ENCODE measurements at places on chromosomes 5 and 9.

DNA sequence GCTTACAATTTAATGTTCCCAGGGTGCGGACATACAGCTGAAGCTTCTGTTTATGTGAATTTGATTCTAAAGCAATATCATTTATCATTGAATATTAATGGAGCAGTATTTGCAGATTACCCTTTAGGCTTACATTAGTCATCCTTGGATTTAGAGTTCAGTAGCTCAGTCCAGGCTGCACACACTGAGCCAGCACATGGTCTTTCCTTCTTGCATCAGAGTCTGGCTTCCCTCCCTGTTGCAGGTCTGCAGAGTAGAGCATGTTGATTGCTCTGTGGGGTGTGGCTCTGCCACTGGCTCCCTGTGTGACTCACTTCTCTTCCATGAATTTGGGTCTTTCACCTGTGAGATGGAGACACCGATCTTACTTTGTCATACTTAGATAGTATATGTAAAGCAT is 36.8 kb downstream of the NSG2 start:
- peak; percentile 20 for DNase-seq

DNA sequence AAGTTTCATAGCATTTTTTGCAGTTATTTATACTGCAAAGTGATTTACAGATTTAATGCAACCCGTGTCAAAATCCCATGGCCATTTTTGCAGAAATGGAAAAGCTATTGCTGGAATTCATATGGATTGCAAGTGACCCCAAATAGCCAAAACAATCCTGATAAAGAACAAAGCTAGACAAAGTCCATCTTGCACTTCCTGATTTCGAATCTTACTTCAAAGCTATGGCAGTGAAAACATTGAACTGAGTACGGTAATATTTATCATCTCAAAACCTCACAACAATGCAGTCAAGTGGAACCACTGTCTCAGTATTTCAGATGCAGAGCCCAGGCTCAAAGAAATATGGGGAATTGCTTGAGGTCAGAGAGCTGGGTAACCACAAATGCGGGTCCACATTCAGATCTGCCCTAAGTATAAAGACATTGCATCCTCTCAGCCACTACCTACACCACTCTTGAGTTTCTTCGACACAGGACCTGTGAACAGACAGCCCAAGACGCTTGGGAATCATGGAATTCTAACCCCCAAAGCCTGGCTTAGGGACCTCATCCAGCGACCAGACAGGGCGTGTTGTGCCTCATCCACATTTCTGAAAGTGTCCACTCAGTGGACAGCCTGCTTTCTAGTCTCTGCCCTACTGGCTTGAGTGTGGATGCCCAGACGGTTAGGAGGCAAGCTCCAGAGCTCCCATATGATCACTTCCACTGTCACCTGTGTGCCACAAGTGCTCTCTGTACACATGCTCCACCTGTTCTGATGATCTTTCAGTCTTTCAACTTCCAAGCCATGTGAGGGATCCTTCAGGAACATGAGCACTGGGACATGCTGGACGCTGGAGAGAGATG is 39.3 kb upstream of the KCNIP1 start:
- DNase-seq, result no peak

DNA sequence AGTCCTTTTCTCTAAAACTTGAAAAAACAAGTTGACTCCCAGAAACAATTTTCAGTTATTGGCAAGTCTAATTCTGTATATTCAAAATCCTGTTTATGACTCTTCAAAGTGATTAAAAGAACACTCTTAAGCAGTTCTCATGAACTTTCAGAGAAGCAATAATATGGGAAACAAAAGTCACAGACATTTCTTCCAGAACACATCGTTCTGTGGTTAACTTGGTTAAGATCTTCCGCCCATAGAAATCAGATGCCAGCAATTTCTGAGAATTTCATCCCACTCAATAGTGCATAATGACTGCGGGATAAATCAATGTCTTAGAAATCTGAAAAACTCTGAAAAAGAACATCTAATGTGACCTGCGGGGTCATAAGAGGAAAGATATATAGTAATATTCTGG is 300.5 kb downstream of the COX7C start:
- DNase-seq, result no peak

DNA sequence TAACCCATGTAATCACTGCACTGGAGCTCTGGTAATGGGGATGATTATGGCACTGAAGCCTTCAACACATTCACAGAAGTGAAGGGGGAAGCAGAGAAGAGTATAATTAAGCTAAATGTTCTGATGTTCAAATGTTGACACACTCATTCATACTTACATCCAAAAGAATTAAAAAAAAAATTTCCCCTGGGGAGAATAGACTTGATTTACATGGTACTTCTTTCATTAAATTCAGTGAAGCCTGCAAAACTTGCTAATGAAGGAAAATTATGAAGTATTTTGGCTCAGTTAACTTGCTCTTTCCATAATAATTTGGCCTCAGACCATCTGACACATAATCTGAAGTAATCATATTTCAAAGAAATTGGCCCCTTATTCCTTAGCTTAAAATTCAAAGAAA is 428.8 kb downstream of the SH3GL2 start:
- DNase-seq, result no peak

DNA sequence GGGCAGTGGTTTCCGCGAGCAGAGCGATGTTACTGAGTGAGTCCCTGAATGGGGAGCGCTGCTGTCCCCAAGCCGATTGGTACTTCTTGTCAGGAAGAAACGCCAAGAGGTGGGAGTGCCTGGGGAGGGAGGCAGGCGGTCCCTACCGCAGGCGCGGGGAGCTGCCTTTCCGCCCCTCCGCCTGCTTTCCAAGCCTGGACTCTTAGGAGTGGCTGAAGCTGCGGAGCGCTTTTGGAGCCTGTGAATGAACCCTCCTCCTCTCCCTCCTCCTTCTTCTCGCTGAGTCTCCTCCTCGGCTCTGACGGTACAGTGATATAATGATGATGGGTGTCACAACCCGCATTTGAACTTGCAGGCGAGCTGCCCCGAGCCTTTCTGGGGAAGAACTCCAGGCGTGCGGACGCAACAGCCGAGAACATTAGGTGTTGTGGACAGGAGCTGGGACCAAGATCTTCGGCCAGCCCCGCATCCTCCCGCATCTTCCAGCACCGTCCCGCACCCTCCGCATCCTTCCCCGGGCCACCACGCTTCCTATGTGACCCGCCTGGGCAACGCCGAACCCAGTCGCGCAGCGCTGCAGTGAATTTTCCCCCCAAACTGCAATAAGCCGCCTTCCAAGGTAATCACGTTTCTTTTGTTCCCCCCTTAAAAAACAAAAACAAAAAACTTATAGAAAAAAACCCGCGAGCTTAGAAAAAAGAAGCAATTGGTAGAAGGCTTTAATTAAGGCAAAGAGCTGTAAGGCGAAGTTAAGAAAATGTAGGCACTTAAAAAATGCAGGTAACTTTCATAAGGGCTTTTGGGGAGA is at the start of gene VCAN:
Gene VCAN (plus strand): TSS at position 340 of the 808 bp plus-strand sequence. CDS start 11,775 bp downstream, outside the sequence.
- DNase-seq, result peak; percentile 37

- DNase-seq, result no peak
Observed at GRCh38 chr5:30574761-30575160, 618.7 kb upstream of the CDH6 start.

DNA sequence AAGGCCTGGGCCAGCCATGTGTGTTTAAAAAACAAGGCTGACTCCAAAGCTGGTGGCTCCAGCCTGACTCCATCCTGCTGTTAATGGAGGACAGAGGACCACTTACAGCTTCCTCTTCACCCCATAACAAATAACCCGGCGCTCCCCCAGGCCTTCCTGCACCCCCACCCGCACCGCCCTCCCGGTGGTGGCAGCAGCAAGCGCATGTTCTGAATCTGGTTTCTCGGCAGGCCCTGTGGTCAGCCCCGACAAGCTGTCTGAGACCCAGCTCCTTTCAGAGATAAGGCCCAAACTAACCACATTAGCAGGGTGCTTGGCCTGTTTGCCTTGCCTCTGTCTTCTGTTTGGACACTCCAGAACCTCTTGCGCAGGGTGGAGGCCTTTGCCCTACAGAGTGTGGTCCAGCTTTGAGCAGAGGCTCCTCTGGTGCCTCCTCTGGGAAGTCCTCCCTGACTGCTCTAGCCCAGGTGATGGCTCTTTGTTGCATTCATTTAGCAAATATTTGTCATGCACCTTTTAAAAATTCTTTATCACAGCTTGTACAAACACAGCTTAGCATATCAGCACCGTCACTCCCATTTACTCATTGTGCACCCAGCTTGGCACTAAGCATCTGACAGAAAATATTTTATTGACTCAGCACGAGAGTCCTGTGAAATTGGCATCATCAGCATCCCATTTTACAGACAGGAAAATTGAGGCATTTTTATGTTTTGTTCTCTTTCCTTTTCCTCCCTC is 78.4 kb downstream of the NDFIP1 start:
- no peak for DNase-seq

DNA sequence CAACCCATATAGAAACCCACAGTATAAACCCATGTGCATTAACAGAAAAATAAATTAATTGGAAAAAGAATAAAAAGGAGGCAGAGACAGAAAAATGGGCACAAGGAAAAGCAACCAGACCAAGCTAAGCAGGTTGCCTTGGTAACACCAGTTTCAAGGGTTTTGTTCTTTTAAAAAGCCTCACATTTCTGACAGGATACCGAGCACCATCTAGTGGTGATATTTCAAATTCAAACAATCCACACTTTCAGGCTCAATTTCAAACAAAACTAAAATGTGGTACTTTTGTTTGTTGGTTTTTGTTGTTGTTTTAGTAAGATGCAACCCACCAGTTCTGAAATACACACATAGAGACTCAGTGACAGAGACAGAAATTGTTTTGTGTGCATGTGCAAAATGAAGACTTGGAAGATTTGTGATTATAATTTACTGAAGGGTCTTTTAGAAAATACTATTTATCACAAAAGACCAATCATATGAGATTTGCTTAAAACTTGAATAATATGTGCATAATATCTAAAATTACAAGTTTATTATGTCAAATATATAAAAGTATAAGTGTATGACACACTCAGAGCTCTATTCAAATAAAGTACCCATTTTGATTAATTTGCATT is 318.2 kb downstream of the SLCO4C1 start:
- DNase-seq, result peak; percentile 50

GRCh38 chr5:37121465-37121864 is 127.7 kb downstream of the CPLANE1 start:
- DNase-seq, result no peak

DNA sequence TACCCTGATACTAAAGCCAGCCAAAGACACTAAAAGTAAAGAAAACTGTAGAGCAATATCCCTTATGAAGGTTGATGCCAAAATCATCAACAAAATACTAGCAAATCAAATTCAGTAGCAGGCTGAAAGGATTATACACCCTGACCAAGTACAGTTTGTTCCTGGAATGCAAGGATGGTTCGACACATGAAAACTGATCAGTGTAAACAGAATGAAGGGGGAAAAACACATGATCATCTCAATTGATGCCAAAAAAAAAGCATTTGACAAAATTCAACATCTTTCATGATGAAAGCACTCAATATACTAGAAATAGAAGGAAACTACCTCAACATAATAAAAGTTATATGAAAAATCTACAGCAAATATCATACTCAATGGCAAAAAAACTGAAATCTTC is 43.5 kb upstream of the LRRC14B start:
- no peak for DNase-seq

DNA sequence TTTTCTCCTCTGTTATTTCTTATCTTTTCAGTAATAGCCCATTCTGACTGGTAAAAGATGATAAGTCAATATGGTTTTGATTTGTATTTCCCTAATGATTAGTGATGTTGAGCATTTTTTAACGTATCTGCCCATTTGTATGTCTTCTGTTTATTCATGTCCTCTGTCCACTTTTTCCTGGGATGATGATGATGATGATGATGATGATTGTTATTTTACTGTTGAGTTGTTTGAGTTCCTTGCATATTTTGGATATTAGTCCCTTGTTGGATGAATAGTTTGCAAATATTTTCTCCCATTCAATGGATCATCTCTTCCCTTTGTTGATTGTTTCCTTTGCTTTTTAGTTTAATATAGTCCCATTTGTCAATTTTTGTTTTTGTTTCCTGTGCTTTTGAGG is 27.0 kb downstream of the UTP15 start:
- peak; percentile 73 for DNase-seq

DNA sequence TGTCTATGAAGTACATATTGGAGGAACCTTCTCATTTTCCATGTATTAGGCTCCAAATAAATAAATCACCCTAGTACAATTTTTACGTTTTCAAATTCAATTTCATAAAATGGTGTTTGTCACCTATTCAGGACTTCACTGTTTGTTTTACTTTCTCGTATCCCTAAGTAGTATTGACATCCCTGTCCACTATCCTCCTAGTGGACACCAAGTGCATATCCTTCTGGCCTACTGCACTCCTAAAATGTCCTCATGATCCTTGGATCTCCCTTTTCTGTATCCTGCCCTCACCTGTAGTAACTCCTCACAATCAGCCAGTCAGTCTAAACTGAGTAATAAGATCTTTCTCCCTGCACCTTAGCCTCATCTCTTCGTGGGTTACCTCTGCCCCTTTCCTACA is 539.9 kb downstream of the DMRTA1 start:
- DNase-seq, result no peak

DNA sequence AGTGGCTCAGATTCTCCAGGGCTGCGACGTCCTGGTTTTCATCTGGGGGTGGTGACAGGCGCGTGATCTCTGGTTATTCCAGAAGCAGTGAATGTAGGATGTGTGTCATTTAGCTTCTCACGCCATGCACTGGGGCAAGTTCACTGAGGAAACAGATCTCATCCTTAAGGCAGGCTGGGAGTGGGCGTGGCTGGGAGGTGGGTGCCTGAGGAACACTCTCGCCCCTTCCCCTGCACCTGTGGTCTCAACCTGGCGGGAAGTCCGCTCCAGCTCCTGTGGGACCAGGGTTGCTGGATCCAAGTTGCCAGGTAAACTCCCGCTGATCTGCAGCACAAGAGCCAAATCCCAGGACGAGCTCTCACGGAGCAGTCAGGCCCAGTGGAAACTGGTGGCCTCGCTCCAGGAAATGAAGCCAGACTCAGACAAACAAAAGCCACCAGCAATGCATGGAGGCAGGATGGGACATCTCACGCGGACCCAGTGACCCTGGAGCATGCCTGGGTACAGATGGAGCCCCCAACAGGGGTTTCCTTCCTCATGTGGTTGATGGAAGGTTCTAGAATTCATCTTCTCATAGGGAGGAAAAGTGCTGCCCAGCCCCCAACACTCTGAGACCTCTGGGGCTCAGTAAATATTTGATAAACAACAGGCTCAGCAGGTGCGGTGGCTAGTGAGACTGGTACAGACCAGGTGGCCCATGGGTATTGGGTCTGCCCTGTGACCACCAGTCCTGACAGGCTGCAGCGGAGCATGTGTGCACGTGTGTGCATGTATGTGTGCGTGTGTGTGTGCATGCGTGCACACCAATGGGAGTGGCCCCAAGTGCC is 16.3 kb upstream of the SLC12A7 start:
- DNase-seq, result no peak

GRCh38 chr9:27347889-27348288 is 50.9 kb upstream of the EQTN start:
- no peak for DNase-seq
